Activated T-cell treated with anti-CD3 and anti-CD28 coated beads, Interleukin-2, amount 50 U/mL, for 1 hour (primary cell): ENCODE measurements at places on chromosomes 3 and 15.

DNA sequence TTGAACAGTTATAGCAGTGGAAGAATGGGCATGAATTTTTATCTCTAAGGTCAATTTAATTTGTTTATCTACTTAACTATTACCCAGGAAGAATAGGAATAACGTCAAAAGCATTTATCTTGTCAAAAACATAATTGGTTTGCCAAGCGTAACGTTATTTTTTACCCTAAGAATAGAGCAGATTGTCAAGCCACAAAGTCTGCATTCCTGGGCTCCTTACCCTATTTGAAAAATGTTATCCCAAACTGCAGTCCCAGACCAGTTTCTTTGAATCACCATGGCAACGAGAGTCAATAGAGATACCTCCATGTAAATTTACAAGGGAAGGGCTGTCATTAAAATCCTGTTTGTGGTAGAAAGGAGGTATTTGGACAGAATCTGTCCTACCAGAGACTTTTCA, 61.1 kb downstream of the CPNE4 start:
- no peak for DNase-seq

DNA sequence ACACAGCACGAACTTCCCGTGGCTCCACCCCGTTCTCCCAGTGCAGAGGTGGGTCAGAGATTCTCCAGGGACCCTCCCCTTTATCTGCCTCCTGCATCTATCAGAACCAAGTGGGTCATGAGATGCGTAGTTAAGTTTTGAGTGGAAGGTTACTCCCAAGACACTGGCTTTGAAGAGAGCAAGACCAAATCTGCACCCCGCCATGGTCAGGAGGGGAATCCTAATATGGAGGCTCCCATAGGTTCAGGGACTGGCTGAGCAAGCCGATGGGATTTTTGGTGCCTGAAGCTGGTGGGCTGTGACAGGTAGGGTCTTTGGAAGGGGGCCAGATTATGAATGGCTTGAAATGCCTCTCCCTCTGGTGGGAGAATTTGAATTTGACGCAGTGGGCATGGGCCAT, 207.0 kb upstream of the NR2E3 start:
- no peak for DNase-seq

DNA sequence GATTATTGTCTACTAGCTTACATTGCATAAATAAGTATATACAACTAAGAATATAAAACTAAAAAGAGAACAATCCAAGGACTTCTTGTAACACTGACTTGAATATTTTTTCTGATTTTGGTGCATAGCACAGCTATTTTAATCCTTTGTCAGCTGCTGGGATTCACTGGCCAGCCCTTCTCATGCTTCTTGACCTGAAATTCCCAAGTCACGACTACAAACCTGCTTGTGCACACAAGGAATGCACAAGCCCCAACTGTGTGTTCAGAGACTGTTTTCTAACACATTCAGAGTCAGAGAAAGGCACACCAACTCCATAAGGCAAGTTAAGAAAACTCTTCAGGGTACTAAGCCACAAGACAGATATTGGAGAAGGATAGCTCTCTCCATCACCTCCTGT, 80.9 kb downstream of the TNIK start:
- no peak for DNase-seq

GRCh38 chr3:122928396-122929187, 99.0 kb downstream of the SEMA5B start:
- DNase-seq: no peak

GRCh38 chr3:114498539-114499370, 204.9 kb downstream of the TIGIT start:
- DNase-seq: no peak
